SK-MEL-5 (cell line): ENCODE measurements at places on chromosomes 1 and 21. TPM values are rescaled to one million over a fixed set of nuclear protein-coding genes. Genes with fewer than 3 reads are reported as not detected.

GRCh38 chr1:12142891-12143630, 23.7 kb upstream of the TNFRSF1B start:
- no peak for DNase-seq

GRCh38 chr1:12149791-12150175, 17.0 kb upstream of the TNFRSF1B start:
- no peak for DNase-seq

GRCh38 chr1:204367193-204367858, 7.6 kb upstream of the PLEKHA6 start:
- no peak for DNase-seq

The LCE1D gene
- total RNA-seq: not detected in 2 replicates

DNA sequence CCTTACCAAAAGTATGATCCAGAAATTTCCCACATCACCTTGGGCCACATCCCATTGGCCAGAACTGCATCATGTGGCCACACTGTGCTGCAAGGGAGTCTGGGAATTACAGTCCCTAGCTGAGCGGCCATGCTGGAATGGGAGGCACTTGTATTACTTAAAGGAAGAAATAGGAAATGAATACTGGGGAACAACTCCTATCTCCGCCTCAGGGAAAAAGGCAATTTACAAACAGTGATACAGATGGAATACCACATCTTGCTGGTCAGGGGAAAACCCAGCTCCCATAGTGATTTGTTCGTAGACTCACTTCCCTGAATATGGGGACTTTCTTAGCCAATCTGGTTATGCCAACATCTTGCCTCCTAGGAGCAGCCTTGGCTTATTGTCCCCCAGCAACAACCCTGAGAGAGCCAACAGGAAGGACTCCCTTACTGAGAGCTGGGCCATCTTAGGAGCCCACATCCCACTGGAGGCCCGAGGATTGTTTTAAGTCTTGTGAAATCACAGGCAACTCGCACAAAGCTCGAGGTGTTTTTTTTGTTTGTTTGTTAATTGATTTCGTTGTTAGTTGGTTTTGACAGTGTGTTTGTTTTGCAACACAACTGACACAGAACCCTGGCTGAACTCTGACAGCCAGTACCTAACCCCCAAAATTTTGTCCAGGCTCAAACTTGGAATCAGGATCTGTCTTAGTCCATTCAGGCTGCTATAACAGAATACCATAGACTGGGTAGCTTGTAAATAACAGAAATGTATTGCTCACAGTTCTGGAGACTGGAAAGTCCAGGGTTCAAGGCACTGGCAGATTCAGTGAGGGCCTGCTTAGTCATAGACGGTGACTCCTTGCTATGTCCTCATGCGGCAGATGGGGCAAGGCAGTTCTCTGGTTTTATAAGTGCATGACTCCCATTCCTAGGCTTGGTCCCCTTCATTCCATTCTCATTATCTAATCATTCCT, 14.9 kb downstream of the CDA start:
- no peak for DNase-seq

DNA sequence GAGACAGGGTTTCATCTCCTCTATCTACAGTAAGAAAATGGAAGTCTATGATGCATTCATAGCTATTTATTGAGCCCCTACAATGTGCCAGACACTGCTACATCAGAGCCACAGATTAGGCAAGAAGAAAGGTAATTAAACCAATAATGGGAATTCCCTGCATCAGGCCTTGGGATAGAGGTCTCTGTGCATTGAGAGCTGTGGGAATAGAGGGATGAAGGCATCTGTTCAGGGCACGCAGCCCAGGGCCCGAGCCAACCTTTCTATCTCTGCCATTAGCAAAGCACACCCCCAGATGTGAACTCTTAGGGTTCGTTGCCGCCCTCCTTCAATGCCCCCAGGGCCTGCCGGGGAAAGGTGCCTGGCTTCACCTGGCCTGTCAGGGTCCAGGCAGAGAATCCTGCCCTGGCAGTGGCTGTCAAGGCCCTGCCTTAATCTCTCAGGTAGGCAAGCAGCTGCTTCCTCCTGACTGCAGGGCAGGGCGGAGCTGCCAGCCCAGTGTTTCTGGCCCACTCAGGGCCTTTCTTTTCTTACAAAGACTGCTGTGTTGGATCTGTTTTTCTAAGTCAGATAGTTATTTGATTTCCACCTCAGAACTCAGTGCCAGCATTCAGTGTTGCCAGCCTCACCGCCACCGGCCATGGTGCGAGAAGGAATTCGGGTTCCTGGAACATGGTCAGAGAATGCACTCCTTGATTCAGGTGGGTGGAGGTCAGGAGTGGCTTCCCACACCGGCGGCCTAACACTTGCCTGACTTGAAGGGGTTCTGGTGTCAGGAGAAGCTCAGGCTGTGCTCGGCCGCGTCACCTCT, 76.1 kb downstream of the PGM1 start:
- DNase-seq: no peak

DNA sequence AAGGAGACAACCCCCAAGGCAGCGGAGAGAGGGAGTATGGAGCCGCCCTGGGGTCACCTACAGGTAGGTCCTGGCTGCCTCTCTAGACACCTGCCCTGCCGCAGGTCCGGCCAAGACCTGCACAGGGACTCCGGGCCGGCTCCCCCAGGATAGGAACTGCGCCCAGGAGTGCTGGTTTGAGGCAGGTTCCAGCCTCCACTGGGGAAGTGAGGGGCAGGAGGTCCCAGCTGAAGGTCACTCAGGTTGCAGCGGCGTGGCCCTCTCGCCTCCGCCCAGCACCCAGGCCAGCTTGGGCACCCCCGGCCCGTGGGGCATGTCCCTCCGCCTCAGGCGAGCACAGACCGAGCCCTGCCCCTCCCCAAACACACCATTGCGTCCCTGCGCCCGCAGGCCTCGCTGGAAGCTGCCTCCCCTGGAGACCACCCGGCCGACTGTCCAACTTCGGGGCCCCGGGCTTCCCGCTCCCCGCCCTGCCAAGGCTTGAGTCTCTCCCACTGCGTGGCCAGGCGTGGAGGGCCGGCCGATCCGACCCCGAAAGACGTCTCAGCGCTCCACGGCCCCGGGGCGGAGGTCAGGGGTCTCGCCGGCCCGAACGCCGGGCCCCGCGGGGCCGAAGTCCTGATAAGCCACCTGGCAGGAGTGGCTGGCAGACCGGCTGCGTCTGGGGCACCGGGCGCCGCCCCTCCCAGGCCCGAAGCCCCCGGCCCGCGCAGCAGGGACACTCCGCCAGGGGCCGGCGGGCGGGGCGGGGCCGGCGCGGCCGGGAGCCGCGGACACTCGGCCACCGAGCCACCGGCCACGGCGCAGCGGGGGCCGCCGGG, 1.4 kb upstream of the SKI start:
- DNase-seq: no peak

- peak; percentile 38 for DNase-seq
These were observed 4.1 kb upstream of the KCNAB2 start for GRCh38 chr1:6041432-6042062.

DNA sequence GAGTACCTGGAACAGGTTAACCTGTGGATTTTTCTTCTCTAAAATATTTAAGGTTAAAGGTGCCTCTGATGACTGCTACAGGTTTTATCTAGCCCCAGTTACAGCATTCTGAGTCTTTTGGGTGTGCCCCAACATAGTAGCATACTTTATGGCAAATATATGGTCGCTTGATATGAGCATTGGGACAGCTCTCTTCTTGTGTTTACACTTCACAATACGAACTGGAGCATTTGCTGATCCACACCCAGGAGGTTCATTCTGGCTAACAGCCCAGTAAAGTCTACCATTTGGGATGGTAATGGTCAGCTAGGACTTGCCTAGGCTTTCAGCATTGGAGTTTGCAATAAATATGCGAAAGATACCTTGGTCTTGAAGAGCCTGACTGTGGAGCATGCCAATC, 101.3 kb downstream of the DISP1 start:
- no peak for DNase-seq

GRCh38 chr1:245684571-245684970, 529.8 kb downstream of the KIF26B start:
- no peak for DNase-seq

- no peak for DNase-seq
These were observed 33.0 kb upstream of the PRRX1 start for GRCh38 chr1:170630977-170631376.

GRCh38 chr1:232554409-232554808, 75.5 kb downstream of the SIPA1L2 start:
- no peak for DNase-seq

DNA sequence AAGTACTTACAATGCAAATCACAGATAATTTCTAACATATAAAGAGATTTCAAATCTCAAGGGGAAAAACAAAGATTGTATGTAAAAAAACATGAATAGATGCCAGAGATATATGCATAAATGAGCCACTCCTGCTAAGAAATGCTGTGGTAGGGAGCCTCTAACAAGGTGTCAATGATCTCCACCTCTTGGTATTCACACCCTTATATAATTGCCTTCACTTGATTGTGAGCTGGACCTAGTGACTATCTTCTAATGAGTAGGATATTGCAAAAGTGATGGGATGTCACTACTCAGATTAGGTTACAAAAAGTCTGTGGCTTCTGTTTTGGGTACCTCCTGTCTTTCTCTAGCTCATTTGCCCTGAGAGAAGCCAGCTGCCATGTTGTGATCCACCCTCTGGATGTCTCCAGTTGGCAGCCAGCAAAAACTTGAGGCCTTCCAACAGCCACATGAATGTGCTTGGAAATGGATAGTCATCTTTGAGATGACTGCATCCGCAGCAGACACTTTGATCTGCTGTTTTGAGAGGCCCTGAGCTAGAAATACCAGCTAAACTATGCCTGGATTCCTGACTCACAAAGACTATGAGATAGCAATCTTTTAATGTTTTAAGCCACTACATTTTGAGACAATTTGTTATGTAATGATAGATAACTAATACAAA, 196.1 kb upstream of the FGGY start:
- DNase-seq: no peak

GRCh38 chr1:230375780-230376179, 50.4 kb downstream of the PGBD5 start:
- no peak for DNase-seq

DNA sequence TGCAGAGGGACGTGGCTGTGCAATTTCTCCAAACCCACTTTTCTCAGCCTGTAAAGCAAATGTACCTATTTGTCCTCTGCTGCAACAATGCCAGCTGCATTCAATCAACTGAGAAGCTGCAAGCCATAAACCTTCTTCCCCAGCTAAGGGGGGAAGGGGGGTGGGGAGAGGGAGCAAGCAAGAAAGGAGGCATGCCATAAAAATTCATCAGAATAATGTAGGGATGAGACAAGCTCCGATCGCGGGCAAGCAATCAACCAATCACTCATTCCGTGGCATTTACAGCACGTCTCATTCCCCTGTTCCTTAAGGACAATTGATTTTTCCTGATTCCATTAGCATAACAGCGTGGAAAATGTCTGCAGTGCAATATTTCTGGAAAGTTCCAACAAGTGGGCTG, 144.8 kb downstream of the DMRTA2 start:
- DNase-seq: no peak

GRCh38 chr1:43293896-43294760, 6.7 kb upstream of the TIE1 start:
- no peak for DNase-seq

- DNase-seq: no peak
These were observed 111.6 kb upstream of the ZC3H12A start for GRCh38 chr1:37362594-37363385.

GRCh38 chr21:34630536-34631143, 15.7 kb upstream of the RCAN1 start:
- peak; percentile 68 for DNase-seq

- DNase-seq: no peak
These were observed 1.9 kb downstream of the DHRS3 start for GRCh38 chr1:12615865-12616708.

The S100A12 gene
- total RNA-seq: not detected in 2 replicates

The LAD1 gene
- 0.34 and 0.83 TPM in 2 replicates for total RNA-seq

- no peak for DNase-seq
These were observed 561.9 kb upstream of the ADGRL4 start for GRCh38 chr1:79568411-79568810.

- no peak for DNase-seq
These were observed 623 bp downstream of the GNG4 start for GRCh38 chr1:235648954-235649367.

DNA sequence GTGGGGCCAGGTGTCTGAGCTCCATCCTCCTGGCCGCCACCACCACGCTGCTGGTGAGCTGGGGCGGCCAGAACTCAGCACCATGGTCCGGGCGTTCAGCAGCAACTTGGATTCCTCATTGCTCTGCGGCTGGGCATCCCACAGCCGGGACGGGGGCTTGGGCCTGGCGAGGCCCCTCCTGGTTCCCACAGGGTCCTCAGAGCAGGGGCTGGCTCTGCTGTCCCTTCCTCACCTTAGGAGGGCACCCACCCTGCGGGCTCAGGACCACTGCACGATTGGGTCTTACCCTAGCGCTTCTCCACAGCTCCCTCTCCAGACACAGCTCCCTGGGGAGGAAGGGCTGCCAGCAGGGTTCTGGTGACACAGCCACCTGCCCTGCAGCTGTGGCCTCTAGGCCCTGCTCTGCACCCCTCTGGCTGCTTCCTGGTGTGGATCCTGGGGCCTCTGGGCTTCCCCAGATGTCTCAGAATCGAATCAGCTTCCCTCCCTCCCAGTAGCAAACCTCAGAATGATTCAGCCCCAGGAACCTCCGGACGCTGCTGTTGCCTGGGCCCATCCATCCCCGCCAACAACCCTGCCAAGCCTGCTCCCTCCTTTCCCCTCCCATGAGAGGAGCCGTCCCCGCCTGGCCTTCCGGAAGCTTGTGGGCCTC, 25.0 kb downstream of the CRYAA start:
- DNase-seq: no peak

GRCh38 chr1:106677721-106678120, 378.8 kb upstream of the PRMT6 start:
- no peak for DNase-seq

DNA sequence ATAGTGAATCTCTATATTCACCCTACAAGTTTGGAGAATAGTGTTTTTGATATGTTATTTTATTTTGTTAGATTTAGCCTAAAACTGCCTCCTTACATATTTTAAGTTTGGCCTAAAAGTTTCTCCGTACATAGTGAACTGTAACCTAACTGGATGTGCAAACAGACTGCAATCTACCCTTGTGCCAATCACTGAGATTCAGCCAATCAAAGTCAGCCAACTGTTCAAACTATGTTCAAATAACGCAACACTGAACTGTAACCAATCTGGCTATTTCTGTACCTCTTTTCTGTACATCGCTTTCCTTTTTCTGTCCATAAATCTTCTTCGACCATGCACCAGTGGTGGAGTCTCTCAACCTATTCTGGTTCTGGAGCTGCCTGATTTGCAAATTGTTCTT, 11.8 kb upstream of the DMRTB1 start:
- no peak for DNase-seq

The CRNN gene
- not detected in 2 replicates for total RNA-seq

DNA sequence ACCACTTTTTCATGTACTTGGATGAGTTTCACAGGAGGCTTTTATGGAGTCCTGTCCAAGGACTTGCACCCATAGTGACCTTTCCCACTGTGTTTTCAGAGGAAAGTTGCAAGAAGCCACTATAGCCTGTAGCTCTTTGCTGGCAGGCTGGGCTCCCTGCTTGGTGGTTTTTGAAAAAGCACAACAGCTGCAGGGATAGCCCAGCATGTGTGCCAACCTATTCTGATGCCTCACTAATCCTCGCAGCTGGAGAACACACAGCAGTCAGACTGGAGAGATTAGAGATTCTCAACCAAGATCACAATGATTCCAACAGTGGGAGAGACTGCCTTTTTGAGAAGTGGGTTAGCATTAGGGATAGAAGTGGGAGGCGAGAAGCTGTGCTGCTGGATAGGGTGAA, 24.1 kb upstream of the ARHGEF11 start:
- no peak for DNase-seq

The FAM151A gene
- not detected in 2 replicates for total RNA-seq

GRCh38 chr21:42426424-42426823, 22.7 kb downstream of the UBASH3A start:
- no peak for DNase-seq

The ADAM30 gene
- not detected in 2 replicates for total RNA-seq
